ENCODE measurements at places on chromosomes 13 and 19.

DNA sequence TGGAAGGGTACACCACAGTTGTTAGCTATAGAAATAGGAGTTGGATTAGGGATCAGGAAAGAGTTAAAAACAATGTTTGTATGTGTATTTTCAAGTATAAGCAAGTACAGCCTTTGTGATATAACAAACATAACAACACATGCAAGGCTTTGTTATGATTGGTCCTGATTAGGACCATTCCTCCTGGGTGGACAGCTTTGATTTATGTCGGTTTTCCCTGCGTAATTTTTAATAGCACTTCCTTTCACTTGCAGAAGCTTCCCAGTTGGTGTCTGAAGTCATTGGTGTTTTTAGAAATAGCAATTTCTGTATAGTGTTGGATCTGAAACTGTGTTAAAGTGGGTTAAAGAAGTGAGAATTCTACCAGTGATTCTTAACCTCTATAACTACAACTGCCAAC is 10.0 kb downstream of the FNDC3A start:
- no peak for DNase-seq

GRCh38 chr13:107600971-107601370 is 614.4 kb downstream of the LIG4 start:
- DNase-seq: no peak

DNA sequence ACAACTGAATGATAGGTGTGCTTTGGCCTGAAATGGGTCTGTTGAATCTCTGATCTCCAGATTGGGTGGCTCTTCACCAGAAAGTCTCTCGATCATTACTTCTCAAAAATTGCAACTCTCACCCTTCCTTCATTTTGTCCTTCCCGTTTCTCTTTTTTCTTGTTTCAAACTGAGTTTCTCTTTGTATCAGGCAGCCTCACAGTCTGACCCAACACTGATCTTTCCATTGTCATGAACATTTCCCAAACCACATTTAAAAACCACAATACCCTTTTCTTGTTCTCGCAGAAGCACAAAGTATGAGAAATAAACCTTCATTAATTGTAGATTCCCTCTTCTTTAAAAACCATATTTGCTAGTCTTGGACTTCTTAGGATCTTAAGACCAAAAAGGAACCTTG is 33.6 kb upstream of the HMGB1 start:
- no peak for DNase-seq

DNA sequence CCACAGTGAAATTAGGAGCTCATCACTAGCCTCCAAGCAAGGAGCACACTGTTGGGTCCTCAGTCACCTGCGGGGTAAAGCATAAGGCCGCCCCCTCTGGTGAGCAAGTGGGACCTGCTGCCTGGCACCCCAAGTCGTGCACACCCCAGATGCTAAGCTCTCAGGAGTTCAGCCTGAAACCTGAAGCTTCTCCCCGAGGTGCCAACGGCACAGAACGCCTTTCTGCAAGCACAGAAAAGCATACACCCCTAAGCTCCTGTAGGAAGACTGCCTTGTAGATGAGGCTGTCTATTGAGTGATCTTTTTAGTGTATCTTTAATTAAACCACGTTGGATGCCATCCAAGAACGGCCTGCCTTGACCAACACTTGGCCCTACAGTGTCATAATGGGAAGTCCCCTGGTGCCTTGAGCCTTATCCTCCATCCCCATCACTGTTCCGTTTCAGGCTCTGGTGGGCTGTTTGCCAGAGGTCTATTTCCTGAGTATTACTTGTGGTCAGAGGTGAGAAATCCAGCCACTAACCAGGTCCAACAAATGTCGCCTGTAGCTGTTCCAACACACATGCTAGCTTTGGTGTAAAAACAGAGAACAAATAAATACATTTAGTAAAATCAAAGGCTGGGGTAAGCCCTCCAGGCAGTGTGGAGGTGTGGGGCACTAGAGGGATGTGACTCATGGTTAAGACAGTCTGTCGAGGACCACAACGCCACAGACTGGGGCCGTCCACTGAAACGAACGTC is 44.8 kb downstream of the C13orf42 start:
- DNase-seq: no peak

GRCh38 chr19:45253396-45254027 is 2.4 kb downstream of the MARK4 start:
- DNase-seq: no peak

GRCh38 chr13:21541980-21542379 is 62.0 kb downstream of the MICU2 start:
- DNase-seq: no peak

GRCh38 chr19:47461876-47462275 is 9.8 kb downstream of the SLC8A2 start:
- DNase-seq: no peak

Measured in right kidney (tissue), 9 donors.